SK-N-SH (cell line): ENCODE measurements at places on chromosomes 2 and 18.

DNA sequence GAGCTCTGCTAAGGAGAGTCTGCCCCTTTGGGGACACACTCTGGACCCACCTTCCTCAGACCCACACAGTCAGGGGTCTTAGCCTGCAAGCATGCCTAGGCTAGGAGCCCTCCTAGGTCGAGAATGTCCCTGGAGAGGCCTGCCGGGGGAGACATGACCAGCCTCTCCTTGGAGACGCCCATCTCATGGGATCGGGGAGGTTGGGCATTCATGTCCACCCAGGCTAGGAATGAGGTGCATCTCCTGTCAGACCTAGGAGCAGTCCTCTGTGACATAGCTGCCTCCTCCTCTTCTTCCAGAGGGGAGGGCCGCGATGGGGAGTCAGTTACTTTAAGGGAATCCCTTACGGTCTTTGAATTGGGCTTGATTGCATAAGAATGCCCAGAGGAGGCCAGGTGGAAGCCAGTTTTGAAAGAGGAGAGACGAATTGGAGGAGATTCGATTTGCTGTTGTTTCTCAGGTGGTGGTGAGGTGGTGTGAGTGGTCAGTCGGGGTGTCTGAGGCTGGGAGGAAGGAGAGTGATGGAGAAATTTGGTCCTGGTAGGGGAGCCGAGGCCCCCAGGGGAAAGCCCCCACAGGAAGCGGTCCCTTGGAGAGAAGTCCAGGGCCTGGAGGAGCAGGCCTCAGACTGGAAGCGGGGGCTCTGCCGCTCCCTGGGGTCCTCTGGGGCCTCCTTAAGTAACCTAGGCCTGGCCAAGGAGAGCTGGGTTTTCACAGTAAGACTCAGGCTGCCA lies 241.3 kb downstream of the DYSF start:
- DNase-seq, result no peak

DNA sequence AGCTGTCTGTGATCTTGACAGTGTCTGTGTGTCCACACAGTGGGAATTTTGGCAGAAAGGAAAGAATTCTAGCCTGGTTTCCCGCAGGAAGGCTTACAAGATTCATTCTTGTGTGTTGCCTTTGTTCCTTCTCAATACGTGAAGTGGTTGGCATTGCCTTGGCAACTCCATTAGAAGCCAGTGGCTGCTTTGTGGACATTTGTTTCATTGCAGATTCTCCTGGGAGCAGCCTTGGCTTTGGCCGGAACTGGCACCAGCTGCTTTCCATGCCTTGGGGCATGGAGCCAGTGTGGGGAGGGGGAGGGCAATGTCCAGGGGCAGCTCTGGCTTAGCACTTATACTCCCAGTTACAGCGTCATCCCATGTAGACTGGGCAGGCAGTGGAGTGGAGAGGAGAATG lies 39.4 kb downstream of the KIF5C start:
- DNase-seq, result no peak

DNA sequence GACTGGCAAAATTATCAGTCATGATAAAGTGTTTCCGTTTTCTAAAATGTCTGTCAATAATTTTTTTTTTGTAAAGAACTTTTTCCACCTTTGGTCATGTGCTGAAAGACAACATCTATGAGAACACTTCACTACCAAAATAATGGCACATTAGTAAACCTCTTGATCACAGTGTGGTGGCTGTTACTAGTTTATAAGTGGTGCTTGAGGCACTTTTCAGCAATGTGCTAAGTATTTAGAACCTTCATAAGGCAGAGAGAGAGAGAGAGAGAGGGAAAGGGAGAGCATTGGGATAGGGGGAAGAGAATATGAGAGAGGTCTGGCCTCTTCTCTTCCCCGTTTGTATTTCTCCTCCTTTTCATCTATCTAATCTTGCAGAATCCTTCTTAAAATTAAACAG lies 1.1 kb upstream of the NYAP2 start:
- DNase-seq, result no peak

GRCh38 chr2:127069003-127069402 lies 38.0 kb downstream of the BIN1 start:
- no peak for DNase-seq

- DNase-seq, result no peak
Observed at GRCh38 chr2:3454802-3455201, 64.5 kb downstream of the ADI1 start.

DNA sequence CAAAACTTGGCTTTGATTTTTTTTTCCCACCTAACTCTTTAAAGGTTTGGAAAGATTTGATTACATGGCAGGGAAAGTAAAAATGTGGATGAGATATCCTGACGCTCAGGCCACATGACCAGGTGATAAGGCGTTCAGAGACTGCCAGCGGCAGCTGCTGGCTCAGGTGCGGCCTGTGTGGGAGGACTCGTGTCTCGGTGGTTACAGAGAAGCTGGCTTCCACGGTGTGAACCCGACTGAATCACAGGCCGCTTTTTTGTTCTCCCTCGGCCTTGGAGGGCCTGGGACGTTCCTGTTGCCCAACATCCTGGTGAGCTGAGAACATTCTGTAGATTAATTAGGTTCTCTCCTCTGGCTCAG lies 124.2 kb upstream of the ZNF516 start:
- DNase-seq, result no peak

DNA sequence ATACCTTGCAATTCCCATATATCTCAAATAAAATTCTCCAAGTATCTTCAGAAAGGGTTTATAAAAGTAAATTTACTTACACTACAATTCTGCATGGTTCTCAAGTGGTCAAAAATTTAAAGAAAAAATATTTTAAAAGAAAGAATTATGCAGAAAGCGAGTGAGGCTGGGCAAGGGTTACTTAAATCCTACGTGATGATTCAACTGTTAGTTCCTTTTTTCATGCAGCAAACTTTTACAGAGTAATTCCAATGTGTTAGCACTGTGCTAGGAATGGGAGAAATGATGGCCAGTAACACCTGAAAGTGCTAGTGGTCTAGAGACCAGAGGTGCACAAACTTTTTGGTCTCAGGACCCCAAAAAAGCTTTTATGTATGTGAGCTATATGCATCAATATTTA lies 133.4 kb downstream of the ATAD2B start:
- no peak for DNase-seq

- no peak for DNase-seq
Observed at GRCh38 chr2:116979916-116980764, 834.4 kb upstream of the DDX18 start.

- no peak for DNase-seq
Observed at GRCh38 chr18:55054021-55054990, 95.0 kb upstream of the CCDC68 start.

DNA sequence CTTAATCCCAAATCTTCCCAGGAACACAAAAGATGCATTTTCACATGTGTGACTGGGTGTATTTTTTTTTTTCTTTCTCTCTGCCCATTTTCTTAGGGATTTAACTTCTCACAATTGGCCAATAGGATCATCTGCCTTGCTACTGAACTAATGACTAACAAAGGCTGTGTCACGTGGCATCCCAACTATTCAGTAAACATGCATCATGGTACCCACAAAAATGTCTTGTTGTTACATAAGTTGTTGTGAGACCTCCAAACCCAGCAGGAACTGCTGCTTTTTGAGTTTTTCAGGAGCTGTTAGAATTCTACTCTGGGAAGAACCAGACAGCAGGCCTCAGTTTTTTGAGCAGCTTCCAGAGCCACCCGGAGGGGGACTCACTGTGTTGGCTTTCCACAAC lies 31.9 kb downstream of the GAD1 start:
- no peak for DNase-seq

- no peak for DNase-seq
Observed at GRCh38 chr2:16102976-16103380, 162.6 kb downstream of the MYCN start.

GRCh38 chr2:41791523-41791922 lies 256.3 kb upstream of the PKDCC start:
- DNase-seq, result no peak

- DNase-seq, result no peak
Observed at GRCh38 chr2:112175958-112176573, 37.9 kb downstream of the FBLN7 start.

GRCh38 chr18:37575646-37576045 lies 10.0 kb upstream of the CELF4 start:
- no peak for DNase-seq

- DNase-seq, result peak; percentile 34
Observed at GRCh38 chr2:172253190-172254052, 150.7 kb upstream of the DLX2 start.

GRCh38 chr2:20999906-21000645 lies 43.8 kb downstream of the APOB start:
- DNase-seq, result peak; percentile 48

GRCh38 chr2:200469708-200470211 lies 40.1 kb downstream of the KCTD18 start:
- DNase-seq, result no peak

DNA sequence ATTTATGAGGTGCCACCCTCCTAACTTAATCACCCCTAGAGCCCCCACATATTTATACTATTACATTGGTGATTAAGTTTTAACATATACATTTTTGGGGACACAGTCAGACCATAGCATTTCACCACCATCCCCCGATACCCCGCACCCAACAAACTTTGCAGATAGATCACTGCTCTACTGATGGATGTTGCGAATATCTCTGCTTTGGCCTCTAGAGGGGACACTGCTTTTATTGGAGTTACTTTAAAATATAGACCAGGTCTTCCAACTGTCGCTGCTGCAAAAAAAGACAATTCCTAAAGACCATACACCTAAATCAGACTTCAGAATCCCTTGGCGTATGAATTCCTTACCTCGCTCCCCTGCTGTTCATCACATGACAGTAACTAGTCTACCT lies 115.8 kb upstream of the FSHR start:
- DNase-seq, result no peak

DNA sequence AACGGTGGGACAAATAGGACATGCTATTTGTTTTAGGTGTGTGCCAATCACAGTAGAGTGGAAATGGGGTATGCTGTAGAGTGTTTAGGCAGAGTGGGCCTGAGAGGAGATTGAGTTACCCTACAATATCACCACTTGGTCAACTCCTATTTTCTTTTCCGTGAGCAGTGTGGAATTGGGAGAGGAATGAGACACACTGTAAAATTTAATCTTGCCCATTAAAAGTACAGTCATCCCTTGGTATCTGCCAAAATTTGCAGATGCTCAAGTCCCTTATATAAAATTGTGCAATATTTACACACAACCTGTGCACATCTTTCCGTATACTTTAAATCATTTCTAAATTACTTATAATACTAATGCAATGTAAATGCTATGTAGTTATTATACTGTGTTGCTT lies 12.4 kb downstream of the FBXO48 start:
- no peak for DNase-seq

- DNase-seq, result no peak
Observed at GRCh38 chr2:212495046-212495445, 43.6 kb downstream of the ERBB4 start.

DNA sequence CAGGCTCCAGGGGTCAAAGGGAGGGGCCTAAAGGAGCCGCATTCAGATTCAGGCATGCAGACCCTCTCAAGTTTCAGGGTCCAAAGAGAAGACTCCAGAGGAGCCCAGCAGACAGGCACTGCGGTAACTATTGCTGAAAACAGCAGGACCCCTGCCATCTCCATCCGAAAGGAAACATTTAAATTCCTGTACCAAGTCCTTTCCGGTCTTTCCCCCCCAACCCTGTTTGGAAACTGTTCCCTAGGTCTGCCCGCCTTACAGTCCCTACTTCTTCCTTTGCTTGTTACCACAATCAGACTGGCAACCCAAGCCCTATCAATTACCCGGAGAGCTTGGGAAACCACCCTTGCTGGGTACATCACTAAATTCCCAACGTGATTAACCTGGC lies 82.0 kb downstream of the DNMT3A start:
- no peak for DNase-seq
